Activated CD8-positive, alpha-beta T cell treated with anti-CD3 and anti-CD28 coated beads for 36 hours (primary cell): ENCODE measurements at places on chromosomes 3 and 15. TPM values are rescaled to one million over a fixed set of nuclear protein-coding genes. Genes with fewer than 3 reads are reported as not detected.

Gene STXBP5L
- not detected for total RNA-seq

Gene SLC2A2
- total RNA-seq: not detected

Gene DNAJC17
- 35.9 TPM for total RNA-seq

Gene MEGF11
- total RNA-seq: not detected

Gene HCN4
- not detected for total RNA-seq

Gene CD200R1
- 1.8 TPM for total RNA-seq

Gene CHRFAM7A
- 1.0 TPM for total RNA-seq

Gene CLEC3B
- total RNA-seq: not detected

Gene OIP5
- 13.5 TPM for total RNA-seq

Gene LMAN1L
- 0.11 TPM for total RNA-seq

Gene GOLGA6L22
- not detected for total RNA-seq

Gene CASR
- total RNA-seq: not detected

Gene ZNF80
- total RNA-seq: 1.8 TPM

Gene C3orf85
- total RNA-seq: not detected

Gene FBXW12
- total RNA-seq: not detected

Gene CLDN16
- not detected for total RNA-seq

Gene SERPINI1
- total RNA-seq: 1.0 TPM

Gene ZDHHC19
- not detected for total RNA-seq

Gene SCG5
- 1.2 TPM for total RNA-seq

Gene CP
- not detected for total RNA-seq

Gene SPRED1
- total RNA-seq: 0.77 TPM

Gene CTNNB1
- 104 TPM for total RNA-seq

Gene CPNE9
- not detected for total RNA-seq

Gene SPINT1
- total RNA-seq: 6.5 TPM

Gene DET1
- total RNA-seq: 2.6 TPM

Gene ECE2
- total RNA-seq: not detected

Gene ZKSCAN7
- 4.7 TPM for total RNA-seq

Gene VGLL3
- not detected for total RNA-seq

Gene INSYN1
- not detected for total RNA-seq

Gene CCDC39
- total RNA-seq: not detected

Gene RTP3
- total RNA-seq: not detected

Gene RFC4
- total RNA-seq: 110 TPM

Gene WDR5B
- total RNA-seq: 3.2 TPM

Gene EPHB3
- total RNA-seq: 0.07 TPM

Gene GOLGA6L7
- not detected for total RNA-seq

Gene GPR87
- not detected for total RNA-seq

Gene MED12L
- total RNA-seq: 2.9 TPM

Gene CNTN4
- total RNA-seq: not detected

Gene SI
- not detected for total RNA-seq

Gene CRYGS
- 2.6 TPM for total RNA-seq

Gene IL5RA
- total RNA-seq: not detected

Gene MUSTN1
- not detected for total RNA-seq

Gene GAP43
- not detected for total RNA-seq

Gene TSEN2
- total RNA-seq: 19.4 TPM

Gene CPEB1
- total RNA-seq: 1.6 TPM

Gene P2RY14
- total RNA-seq: 0.51 TPM

Gene MESP1
- 5.3 TPM for total RNA-seq

Gene IL17RD
- total RNA-seq: not detected

Gene GDPGP1
- total RNA-seq: 5.2 TPM
